Activated CD4-positive, alpha-beta T cell treated with anti-CD3 and anti-CD28 coated beads, Interleukin-2, amount 10 ng/mL, durations not matched to agents 7 days and 5 days (primary cell): ENCODE measurements at places on chromosomes 5 and 9.

GRCh38 chr5:149747833-149748366, 17.8 kb downstream of the PPARGC1B start:
- DNase-seq: no peak

GRCh38 chr5:4547547-4547946, 592.6 kb upstream of the ADAMTS16 start:
- DNase-seq: no peak

- DNase-seq: peak; percentile 10
Observed at GRCh38 chr5:103120607-103121200, 603 bp downstream of the PPIP5K2 start.

- DNase-seq: peak; percentile 93
Observed at GRCh38 chr9:114898741-114899140, 31.6 kb downstream of the TNFSF8 start.

DNA sequence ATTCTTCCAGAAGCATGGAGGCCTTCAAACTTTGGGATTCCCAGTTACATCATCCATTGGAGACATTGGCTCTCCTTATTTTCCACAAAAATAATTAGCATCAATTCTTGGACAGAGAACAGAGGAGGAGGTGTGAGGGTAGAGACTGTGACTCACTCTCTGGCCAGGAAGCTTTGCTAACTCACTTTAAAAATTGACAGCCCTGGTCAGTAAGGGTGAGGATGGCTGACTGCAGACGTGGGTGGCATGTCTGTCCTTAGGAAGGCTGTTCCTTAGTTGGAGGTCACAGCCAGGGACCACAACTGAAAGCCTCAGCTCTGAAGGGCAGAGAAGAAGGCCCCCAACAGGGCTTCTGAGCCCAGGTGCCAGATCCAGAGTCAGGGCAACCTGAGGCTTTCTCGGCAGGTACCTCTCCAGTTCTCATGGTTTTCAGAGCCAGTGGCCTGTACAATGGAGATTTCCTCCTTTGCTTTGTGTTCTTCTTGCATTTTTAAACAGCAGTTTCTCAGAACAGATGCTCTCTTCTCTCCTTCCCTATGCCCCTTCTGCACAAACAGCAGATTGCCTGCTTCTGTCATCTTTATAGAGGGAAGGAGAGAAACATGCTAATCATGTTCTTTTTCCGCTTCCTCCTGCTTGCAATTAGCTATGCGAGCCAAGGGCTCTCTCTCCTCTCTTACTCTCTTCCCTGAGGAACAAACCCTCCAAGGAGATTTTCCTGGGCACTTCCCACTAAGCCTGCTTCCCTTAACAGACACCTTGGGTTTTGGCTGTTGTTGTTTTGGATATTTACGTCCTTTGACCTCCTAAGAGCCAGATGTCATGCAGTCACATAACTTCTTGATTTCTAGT, 92.5 kb upstream of the ZNF366 start:
- no peak for DNase-seq

- no peak for DNase-seq
Observed at GRCh38 chr5:179887095-179887494, 20.6 kb downstream of the TBC1D9B start.

DNA sequence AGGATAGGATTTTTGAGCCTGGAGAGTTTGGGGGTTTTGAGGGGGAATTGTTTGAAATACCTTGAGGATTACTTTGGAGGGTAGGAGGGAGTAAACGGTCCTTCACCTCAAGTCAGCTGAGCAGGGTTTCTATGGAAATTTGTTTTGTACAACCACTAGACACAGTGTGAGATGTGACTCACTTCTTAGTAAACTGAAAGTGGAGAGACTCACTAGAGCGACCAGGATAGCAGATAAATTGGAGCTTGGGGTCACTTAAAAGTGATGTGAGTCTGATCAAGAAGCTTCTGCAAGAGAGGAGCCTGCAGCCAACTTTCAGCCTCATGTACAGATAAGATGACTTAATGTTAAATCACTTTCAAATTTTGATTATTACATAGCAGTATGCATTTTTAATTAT, 1945.9 kb upstream of the NUDT12 start:
- no peak for DNase-seq

- DNase-seq: no peak
Observed at GRCh38 chr9:112615584-112616266, 102.2 kb downstream of the INIP start.

DNA sequence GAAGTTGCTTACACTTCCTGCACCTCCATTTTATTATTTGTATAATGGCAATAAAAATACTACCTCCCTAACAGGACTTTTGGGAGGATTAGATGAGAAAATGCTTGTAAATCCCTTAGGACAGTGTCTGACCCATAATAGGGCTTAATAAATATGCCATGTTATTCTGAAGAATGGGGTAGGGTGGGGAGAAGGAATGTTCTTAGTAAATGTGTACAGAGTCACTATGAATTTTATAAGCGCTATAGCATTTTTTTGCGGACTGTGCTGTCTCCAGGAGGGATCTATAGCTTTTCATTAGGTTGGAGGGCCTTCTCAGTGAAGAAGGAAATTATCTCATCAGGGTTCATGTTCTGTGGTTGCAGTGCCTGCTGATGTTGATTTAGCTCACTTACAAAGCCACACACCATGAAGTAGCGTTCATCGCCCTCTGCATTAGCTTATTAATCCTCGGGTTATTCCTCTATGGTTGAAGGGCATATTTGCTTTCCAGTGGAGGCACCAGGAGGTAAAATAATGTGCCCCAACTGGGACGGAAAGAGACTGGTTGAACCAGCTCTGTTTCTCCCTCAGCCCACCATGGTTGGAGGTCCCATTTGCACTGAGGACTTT, 497.1 kb downstream of the ARHGEF28 start:
- no peak for DNase-seq

DNA sequence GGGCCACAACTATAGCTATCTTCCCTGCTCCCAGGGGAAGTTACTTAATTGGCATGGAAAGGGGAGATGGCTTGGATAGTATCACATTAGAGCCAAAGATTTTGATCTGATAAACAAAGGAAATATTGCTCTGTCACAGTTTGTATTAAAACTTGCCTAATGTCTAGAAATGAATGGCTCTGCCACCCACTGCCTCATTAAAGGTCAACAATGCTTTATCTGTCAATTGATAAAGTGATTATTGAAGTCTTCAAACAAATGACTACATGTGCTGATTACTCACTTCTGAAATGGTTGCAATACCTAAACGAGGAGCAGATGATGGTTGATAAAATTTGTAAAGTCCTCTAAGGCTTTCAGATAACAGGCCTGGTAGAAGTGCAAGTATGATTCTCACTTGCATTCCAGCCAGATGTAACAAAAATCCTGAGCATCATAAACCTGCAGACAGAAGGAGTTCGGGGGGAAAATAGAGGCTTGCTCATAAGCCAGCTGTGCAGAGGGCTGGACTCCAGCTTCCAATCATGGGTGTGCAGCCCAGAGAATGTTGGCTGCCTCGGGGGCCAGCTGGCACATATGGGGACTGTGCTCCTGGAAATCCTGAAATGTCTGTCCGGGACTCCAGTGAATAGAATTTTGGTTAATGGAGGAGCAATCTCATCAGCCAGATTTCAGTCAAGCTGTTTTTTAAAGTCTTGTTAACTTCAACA, 200.5 kb upstream of the SLC27A6 start:
- no peak for DNase-seq

GRCh38 chr5:91245074-91245452, 138.1 kb downstream of the ARRDC3 start:
- DNase-seq: no peak

DNA sequence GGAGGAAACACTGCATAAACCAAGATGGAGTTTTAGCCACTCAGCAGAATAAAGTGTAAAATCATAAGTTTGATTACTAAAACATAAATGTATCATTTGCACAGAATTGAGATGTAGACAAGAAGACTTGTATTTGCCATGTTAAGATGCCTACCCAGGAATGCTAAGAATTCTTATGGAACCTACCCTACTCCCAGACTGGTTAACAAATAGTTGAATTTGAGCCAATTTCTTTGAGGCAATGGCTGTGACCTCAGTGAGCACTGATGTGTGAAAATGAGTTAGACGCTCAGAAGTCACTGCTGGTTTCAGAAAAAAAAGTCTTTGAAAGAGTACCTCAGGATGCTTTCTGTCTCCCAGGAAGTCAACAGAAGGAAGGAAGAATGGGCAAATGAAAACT, 95.6 kb downstream of the ESM1 start:
- no peak for DNase-seq

DNA sequence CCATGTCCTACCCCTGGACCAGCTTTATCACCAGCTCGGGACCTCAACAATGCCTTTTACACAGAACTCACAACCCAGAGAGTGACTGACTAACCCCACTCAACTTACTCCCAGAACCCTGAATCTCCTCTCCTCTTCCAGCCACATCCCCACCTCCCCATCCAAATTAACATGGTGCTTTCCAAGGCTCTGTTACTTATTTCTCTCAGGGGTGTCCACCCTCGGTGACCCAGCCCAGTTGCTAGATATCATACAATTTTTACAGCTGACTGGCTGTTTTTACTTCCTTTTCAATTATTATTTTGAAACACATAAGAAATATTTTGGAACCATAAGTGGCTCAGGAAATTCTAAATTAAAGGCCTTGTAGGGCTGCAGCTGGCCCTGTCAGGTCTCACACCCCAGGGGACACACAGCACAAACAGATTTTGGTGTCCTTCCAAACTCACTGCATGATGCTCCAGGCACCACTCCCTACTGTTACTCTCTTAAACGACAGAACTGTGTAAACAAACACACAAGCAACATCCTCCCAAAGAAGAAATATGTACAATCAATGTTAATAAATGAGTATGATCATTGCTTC, 180.6 kb downstream of the ADAMTS12 start:
- DNase-seq: no peak

DNA sequence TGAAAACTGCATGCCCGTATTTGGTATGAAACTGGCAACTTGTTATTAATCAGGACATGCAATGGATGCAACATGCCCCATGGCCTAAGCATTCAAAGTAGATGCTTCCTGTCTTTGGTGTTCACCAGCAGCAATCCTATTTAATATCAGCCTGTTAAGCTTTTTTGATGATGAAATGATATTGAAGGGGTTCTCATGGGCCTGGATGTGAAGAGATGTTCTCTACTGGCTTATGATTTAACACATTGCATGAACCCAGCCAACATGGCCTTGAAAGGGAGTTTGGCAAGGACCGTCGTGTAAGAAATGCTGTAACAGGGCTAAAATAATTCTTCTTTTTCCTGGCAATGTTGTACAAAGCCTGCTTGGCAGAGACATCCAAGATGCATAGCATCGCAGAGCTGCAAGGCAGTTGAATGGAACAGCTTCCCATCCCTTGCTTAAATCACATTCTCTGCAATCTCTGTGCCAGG, 111.2 kb downstream of the SMARCA2 start:
- DNase-seq: no peak

- no peak for DNase-seq
Observed at GRCh38 chr5:62432621-62433064, 20.1 kb downstream of the IPO11 start.

GRCh38 chr9:84928419-84928818, 258.9 kb downstream of the NTRK2 start:
- no peak for DNase-seq

- no peak for DNase-seq
Observed at GRCh38 chr9:118721276-118721675, 648.0 kb downstream of the BRINP1 start.

DNA sequence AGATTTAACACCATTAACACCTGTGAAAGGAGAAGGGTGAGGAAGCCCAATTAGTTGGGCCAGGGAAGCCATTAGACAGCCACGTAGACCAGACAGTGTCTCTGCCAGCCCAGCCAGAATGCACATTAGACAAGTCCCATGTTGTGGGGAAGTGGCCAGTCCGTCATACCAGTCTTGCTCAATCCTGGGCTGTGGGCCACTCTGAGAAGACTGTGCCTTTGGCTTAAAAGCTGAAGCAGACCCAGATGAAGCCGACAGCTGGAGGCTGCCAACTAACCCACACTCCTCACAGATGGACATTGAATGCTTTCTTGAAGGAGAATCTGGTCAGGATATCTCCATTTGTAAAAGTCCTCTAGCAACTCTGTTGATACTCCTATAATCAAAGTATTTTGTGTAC, 128.5 kb downstream of the CHSY3 start:
- DNase-seq: no peak

DNA sequence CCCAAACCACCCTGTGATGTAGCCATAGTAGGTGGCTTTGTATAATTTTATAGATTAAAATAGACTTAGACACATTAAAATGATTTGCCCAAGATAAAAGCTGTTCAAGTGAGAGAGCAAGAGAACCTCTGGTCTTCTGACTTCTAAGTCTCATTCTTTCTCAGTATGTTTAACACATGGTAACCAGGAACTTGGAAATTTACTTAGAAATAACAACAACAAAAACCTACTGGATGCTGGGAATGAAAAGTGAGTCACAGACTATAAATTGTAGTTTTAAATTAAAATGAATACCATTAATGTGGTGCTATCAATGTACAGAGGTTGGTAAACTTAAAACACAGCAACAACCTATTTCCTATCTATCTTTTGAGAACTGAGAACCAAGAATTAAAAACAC, 30.4 kb downstream of the HMGCR start:
- DNase-seq: no peak

DNA sequence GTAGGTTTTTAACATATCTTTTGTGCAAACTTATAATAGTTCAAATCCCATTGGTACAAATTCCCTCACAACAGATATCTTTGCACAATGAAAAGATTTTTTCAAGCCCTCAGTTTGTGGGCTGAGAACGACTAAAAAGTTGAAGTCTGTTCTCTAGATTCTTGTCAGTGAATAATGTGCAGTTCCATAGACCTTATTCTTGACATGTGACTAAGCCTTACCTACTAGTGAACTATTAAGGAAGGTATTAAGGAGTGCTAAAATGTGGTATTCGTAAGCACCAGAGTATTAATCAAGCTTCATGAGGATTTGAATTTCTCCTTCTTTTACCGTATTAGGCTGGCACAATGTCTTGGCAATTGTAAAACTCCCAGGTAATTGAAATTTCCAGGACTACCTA, 205.6 kb upstream of the DMRTA1 start:
- no peak for DNase-seq

DNA sequence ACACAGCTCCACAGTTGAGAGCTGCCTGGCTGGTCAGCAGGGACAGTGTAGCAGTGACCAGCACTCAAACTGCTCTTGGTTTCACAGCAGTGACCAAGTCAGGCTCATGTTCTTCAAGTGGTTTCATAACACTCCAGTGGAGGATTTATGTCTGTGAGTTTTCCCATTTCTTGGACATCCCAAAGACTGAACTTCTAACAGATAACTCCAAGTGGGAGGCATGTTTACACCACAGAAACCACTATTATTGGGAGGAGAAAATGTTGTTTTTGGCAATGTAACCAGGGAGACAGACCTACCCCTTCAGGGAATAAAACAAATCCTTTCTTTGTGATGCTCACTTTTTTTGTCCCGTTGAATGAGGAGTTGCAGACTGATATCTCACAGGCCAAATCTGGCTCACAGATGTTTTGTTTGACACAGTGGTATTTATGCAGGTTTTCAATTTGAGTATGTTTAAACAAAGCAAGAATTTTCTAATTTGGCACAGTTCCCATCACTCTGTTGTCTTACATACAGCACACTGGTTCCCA, 141.5 kb downstream of the RMI1 start:
- DNase-seq: no peak

- no peak for DNase-seq
Observed at GRCh38 chr5:180649297-180650039, at the start of gene FLT4. Gene FLT4, minus strand, starts transcription at chr5:180649600. Its CDS starts 55 bp downstream, at chr5:180649545.
